Stimulated activated CD8-positive, alpha-beta memory T cell treated with anti-CD3 and anti-CD28 coated beads, Interleukin-4, amount 100 ng/mL, for 1 hour (primary cell): ENCODE measurements at places on chromosomes 5 and 9.

DNA sequence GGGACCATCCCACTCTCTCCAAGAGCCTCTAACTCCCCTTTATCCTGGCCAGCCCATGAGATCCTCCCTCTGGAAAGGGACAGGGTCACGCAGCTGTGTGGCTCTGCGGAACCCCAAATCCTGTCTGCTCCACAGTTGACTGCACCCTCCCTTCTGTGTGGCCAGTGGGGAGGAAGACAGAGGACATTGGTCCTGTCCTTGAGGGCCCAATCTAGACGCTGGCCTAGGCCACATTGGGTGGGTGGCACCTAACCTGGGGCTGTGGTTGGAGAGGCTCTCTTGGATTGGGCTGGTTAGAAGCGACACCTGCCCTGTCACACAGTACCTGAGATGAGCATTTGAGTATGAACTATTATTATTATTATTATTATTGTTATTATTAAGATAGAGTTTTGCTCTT, 12.6 kb upstream of the NXNL2 start:
- no peak for DNase-seq

DNA sequence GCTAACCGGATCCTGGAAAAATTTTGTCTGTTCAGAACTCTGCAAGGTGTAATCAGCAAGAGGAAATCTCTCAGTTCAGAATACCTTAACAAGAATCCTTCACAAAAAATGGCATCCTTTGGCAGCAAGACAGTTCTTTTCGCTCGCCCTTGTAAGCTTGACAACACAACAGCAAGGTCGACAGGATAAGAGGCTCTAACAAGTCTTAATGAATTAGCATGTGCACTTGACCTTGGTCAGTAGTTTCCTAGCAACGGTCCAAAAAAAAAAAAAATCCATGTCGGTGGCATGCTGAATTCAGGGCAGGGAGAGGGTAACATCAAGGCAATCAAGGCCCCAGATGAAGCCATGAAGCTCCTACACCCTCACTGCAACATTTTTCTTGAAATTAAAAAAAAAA, 172.8 kb downstream of the APBA1 start:
- DNase-seq, result no peak

- no peak for DNase-seq
Measured at GRCh38 chr5:111655169-111655924, 101.6 kb downstream of the NREP start.

GRCh38 chr5:14582797-14583137, 1.2 kb downstream of the OTULINL start:
- no peak for DNase-seq

DNA sequence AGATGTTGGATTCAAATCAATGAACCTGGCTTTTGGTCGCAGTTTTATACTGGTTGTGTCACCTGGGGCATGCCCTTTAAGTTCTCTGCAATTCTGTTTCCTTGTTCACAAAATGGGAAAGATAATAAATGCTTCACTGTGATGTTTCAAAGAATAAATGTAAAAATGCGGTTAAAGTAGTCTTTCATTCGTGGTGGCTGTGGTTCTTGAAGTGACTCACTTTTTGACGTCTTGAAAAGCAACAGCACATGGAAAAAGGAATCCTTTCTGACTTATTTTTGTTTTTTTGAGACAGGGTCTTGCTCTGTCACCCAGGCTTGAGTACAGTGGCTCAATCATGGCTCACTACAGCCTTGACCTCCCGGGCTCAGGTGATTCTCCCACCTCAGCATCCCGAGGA, 88.4 kb upstream of the SLIT3 start:
- DNase-seq, result no peak

DNA sequence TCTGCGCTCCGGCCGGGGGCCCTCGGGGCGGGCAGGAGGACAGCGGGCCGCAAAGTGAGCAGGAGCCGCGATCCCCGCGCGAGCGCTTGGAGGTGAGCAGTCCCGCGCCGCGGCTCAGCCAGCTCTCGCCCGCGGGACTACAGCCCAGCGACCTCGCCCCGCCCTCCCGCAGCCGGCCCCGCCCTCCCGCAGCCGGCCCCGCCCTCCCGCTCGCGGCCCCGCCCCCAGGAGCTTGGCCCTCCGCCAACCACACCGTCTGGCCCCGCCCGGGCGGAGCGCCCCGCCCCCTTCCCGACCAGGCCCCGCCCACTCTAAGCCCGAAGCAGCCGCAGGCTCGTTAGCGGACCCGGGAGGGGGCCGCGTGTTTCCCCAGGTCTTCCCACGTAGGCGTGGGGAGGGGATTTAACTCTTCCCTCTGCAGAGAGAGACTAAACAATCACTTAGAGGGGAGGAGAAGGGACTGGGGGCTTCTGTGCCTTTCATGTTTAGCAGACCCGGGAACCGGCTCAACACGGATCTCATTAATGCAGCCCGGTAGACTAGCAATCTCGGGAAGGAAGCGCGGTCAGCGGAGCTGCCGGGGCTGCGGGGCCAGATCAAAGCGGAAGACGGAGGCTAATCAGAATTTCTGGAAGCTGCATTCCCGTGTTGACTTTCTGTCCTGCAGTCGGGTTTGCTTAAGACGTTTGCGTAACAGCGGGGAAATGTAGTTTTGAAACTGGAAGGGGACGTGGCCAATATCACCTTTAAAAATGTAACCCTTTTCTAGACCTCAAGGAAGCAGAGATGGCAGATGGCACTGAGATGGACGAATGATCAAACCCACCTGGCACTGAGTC, at the start of gene MYO10:
MYO10 (minus strand) TSS at position 139 of the 839 bp plus-strand sequence. CDS start 480 bp downstream, outside the sequence.
- DNase-seq, result no peak

DNA sequence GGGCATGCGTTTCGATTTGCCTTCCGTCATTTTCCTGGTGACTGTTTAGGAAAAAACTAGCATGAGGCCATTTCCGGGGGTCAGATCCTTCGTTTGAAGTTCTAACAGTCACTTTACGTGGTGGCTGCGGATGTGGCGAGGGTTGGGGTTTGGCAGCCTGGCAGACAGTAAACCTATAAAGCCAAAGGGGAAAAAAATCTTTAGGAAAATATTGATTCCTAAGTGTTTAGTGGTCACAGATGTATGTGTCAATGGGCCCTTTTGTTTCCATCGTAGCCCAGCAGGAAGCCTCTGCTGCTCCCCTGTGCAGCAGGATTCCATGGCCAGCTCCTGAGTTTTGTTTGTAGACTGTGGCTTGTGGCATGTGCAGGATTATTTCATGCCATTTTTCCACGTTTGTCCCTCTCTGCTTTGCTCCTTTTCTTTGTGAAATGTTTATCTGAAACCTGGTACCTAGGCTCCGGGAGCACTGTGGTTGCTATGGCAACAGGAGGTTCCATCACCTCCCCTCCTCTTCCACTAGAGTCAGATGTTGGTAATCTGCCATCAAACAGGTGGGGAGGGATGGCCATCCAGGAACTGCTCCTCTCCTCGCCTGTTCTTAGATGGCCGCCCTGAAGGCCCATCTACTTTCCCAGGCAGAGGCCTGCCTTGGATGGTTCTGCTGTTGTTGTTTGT, 202.3 kb downstream of the AOPEP start:
- no peak for DNase-seq

- DNase-seq, result no peak
Measured at GRCh38 chr9:135468854-135469521, 10.6 kb upstream of the PPP1R26 start.

- peak; percentile 25 for DNase-seq
Measured at GRCh38 chr5:54518146-54518817, 723 bp downstream of the SNX18 start.

GRCh38 chr5:131109540-131110255, 55.4 kb downstream of the HINT1 start:
- no peak for DNase-seq

DNA sequence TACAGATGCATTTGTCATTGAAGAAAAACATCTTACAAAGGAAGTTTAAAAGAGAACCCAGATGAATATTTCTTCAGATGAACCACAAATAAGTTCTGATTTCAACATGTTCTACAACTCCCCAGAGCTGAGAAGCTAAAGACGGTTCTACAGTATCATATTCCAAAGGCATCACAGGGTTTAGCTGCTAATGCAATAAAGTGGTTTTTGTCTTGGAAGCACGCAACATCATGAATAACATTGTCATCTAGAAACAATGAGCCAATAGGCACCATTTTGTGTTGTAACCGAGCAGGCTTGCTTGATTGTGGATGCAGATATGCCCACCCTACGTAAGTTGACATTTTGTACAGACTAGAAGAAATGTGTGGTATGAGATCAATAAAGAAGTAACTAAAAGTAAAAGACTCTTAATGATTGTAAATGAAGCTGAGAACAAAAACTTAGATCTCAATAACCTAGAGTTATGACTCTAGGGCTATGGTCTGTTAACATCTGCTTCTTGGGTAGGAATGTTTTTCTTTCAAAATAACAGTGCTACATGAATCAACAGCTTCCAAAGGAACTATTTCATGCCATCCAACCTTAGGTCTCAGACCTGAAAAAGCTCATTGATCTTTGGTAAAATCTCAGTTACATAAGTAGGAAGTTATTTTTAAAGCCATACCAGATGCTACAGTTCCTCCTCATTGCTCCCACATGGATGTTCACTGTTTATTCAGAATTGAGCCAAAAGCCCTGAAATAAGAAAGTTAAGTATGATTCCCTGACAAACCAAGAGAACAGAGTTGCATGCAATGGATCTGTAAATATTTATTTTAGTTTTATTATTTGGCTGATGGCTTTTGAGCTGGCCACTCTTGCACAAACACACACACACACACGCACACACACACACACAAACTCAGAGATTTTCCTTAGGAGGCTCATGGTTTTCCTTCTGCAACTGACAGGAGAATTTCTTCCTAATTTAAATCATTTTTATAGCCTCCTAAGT, 118.7 kb upstream of the SLCO6A1 start:
- no peak for DNase-seq

DNA sequence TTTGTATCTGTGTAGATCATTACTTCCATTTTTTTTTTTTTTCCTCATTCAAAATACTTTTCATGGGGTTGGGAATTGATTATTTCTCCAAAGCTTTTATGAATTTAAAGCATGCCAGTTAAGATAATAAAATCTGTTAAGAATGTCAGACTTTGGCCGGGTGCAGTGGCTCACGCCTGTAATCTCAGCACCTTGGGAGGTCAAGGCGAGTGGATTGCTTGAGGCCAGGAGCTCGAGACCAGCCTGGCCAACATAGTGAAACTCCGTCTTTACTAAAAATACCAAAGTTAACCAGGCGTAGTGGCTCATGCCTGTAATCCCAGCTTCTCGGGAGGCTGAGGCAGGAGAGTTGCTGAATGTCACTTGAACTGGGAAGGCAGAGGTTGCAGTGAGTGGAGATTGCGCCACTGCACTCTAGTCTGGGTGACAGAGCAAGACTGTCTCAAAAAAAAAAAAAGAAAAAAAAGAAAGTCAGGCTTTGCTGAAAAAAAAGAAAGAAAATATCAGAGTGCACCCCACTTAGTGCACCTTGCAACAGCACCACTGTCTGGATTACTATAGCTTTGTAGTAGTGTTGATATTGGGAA, 18.5 kb downstream of the TBC1D2 start:
- DNase-seq, result no peak

DNA sequence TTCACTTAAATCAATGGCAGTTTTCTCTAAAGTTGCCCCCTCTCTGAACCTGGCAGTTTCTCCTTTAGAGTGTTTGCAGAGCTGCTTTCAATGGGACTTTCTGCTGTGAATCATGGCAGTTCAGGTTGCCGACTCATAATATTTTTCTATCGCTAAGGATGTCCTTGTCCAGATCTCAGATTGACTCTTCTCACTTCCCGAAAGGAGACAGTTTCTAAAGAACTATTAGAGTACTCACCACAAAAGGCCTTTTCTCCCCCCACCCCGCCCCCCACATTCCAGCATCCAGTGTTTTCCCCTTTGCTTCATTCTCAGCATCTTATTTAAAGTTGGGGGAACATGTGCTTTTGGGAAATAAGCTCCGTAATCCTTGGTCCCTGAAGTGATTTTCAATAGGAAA, 443.5 kb upstream of the KLF4 start:
- no peak for DNase-seq

DNA sequence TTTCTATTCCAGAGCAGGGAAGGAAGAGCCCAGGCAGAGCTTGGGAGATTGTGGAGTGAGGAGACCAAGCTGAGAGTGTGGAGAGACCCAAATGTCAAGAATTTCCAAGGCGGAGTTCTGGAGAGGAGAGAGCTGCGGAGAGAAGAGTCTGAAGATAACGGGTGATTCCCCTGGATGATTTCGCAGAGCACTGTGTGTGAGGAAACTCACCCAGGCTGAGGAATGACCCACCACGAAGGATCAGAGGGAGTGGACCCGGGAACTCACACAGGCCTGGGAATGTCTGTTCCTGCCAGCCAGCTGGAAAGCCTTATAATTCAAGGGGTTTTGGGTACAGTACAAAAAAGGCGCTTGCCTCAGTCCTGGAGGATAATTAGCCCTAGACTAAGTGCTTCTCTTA, 94.2 kb downstream of the WNK2 start:
- no peak for DNase-seq

DNA sequence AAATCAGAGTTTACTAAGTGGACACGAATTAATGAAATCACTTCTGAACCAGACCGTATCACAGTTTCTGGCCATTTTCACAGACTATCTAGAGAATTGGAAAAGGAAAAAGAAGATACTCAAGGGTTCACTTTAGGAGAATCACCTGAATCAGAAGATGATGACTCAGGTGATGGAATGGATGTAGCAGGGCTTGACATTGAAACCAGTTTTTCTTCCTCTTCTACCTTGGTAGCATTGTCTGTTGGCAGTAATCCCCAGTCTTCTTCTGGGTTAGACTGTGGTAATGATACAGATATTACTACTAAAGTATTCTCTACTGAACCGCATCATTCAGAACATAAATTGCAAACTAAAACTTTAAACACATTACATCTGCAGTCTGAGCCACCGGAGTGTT, 38.5 kb downstream of the ICE1 start:
- no peak for DNase-seq

- DNase-seq, result no peak
Measured at GRCh38 chr9:86175743-86176456, 76.5 kb upstream of the GOLM1 start.

- no peak for DNase-seq
Measured at GRCh38 chr5:133371371-133372155, 240.8 kb downstream of the FSTL4 start.

GRCh38 chr5:135999406-136000139, 29.2 kb upstream of the TGFBI start:
- no peak for DNase-seq
